OCI-LY7 (cell line): ENCODE measurements at places on chromosomes 7 and 10.

- DNase-seq, result no peak
Measured at GRCh38 chr10:66301078-66301477, 624.8 kb upstream of the LRRTM3 start.

- DNase-seq, result no peak
Measured at GRCh38 chr7:40483630-40484029, 348.8 kb downstream of the SUGCT start.

DNA sequence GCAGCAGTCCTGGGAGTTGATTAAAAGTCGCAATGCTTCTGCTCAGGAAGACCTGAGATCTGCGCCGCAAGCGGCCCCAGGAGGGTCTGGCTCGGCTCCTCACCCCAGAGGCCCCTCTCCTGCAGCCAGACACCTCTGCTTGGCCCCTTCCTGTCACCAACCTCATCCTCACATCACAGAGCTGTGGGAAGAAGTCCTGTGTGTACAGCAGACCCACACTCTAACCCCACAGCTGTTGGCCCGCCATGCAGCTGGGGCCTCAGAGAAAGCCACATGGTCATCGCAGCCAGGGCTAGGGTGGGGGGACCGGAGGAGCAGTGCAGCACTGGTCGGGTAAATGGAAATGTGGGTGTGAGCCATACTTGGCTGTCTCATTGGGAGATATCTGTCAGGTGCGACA lies 97.7 kb downstream of the RGS10 start:
- DNase-seq, result no peak

GRCh38 chr7:156080596-156080995 lies 268.3 kb upstream of the SHH start:
- DNase-seq, result no peak
